ENCODE measurements at places on chromosomes 5 and 9. TPM values are rescaled to one million over a fixed set of nuclear protein-coding genes. Genes with fewer than 3 reads are reported as not detected.

The C9 gene
- total RNA-seq: not detected

The FOXD4 gene
- 0.77 TPM for total RNA-seq

The SMAD5 gene
- total RNA-seq: 82.6 TPM

The MYOT gene
- total RNA-seq: not detected

The KCNV2 gene
- total RNA-seq: not detected

The GABRG2 gene
- 2.8 TPM for total RNA-seq

GRCh38 chr5:10229306-10230048, 20.2 kb downstream of the ATPSCKMT start:
- no peaks in the 10 kb centered on the region for H3K27me3 ChIP-seq
- no peak for DNase-seq
- H3K36me3 ChIP-seq: peaks cover 20% of the 10 kb centered on the region
- no peaks in the 10 kb centered on the region for H3K4me1 ChIP-seq
- H3K4me3 ChIP-seq: no peak overlapping the region

DNA sequence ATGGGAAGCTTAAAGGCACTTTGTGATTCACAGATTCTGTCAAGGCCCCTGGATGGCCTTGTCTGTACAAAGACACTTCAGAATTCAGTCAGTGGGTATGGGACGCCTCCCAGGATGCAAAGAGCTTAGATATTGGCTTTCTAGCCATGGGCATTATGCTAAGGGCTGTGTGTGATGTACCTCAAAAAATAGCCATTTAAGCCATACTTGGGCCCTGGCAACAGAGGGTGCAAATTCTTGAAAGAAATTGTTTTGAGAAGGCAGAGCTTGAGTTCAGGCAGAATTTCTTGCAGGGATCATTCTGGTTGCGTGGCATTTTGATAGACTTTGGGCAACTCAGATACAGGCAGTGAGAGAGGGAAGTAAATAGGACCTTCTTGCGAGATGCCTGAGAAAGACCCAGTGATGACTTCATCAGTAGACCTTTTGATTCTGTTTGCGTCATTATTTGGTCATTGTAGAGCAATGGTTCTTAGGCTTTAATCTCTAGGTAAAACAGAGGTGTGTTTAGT, 3.9 kb downstream of the CYFIP2 start:
- H3K27me3 ChIP-seq: no peaks in the 10 kb centered on the region
- H3K4me1 ChIP-seq: peaks cover 34% of the 10 kb centered on the region
- H3K27ac ChIP-seq: no peak overlapping the region
- H3K4me3 ChIP-seq: peak overlapping the region; percentile 10

DNA sequence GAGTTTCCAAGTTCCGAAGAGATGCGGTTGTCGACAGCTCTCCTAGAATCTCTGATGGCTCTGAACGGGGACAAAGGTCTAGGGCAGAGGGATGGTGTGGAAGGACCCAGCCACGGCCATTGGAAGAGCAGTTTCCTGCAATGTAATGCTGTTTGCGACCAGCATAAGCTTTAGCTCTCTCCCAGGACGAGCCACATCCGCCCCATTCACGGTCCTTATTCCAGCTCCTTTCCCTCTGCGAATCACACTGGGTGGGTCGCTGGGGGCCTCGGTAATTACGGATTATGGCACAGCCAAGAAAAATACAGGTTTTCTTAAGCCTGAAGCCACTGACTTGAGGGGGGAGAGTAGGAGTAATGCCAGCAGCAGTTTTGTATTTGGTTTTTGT, 22.7 kb downstream of the ANXA2R start:
- H3K27me3 ChIP-seq: peaks cover 73% of the 10 kb centered on the region
- peak overlapping the region; percentile 88 for H3K27ac ChIP-seq
- no peak for DNase-seq
- H3K36me3 ChIP-seq: no peaks in the 10 kb centered on the region

DNA sequence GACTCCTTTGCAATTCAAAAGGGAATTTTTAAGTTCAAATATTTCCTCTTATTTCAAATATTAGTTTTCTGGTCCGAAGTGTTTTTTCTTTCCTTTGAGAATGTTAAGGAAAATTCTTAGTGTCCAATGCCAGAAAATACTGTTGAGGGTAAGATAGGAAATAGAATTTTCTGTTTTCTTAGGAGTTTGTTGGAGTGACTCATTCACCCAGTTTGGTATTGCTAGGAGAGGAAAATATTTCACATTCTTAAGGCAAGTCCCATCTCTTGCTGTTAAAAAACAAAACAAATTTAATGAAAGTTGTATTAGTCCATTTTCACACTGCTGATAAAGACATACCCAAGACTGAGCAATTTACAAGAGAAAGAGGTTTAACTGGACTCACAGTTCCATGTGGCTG, 349.2 kb upstream of the ADAMTSL1 start:
- no peak overlapping the region for H3K4me3 ChIP-seq
- H3K4me1 ChIP-seq: peaks cover 5% of the 10 kb centered on the region
- H3K27me3 ChIP-seq: no peaks in the 10 kb centered on the region
- H3K36me3 ChIP-seq: no peaks in the 10 kb centered on the region
- DNase-seq: no peak

DNA sequence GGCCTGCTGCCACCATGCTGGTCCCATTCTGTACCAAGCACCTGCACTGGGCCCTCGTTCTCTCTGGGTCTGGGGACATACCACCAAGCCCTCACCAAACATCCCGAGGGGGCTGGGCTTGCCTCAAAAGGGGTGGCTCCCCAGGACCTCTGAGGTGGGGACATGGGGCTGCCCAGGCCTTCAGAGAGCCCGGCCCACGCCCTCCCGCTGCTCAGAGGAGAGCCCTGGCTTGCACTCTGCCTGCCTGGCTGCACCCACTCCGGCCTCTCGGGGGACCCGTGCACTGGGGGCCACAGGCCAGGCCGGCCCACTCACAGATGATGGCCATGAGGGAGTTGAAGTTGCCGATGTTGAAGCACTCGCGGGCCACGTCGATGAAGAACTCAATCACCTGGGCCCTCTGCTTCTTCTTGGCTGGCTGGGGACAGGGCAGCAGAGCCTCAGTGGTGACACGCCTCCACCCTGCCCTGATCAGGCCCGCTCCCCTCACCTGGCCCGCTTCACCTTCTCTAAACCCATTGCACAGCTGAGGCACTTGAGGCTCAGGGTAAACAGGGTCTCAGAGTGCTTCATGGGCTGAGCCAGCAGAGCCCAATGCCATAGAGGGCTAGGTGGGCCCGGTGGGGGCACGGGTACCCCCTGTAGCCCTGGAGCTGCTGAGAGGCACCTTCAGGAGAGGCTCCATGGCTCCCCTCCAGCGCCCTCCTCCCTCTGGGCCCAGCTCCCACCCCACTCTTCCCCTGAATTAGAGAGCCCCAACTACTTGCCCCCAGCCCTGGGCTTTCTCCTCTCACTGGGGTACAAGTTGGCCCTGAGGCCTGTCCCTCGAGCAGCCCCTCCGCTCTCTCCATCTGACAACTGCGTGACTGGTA, 47.7 kb upstream of the RNF130 start:
- no peaks in the 10 kb centered on the region for H3K36me3 ChIP-seq
- H3K27ac ChIP-seq: no peak overlapping the region
- H3K4me1 ChIP-seq: peaks cover 27% of the 10 kb centered on the region
- H3K27me3 ChIP-seq: no peaks in the 10 kb centered on the region

DNA sequence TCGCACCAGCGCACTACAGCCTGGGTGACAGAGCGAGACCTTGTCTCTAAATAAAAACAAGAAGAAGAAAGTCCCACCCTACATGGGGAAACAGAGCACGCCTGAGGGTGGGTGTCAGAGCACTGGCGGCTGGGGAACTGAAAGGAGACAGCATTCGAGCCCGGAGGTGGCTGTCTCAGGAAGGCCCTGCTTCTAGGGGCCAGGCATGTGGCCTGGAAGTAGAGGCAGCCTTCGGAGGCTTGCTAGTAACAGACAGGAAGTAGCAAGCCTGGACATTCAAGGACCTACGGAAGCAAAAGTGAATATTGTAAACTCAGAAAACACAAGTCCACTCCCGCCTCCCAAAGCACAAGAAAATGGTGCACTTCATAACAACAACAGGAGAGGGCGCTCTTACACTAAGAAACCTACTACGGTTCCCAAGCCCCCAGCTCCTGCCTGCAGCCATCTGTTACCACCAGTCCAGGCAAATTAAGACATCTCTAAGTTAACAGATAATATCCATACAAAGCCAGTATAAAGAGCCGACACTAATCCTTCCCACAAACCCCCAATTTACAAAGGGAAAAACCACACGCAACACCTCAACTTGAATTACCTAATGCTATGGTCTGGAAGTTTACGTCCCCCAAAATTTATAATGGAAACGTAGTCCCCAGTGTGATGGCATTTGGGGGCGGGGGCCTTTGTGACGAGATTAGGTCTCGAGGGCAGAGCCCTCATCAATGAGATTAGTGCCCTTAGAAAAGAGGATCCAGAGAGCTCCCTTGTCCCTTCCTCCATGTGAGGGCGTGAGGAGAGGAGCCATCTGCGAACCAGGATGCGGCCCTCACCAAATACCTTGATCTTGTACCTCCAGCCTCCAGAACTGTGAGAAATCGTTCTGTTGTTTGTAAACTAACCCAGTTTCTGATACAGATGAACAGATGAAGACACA, 7.7 kb downstream of the RASGEF1C start:
- no peak overlapping the region for H3K4me3 ChIP-seq
- H3K4me1 ChIP-seq: no peaks in the 10 kb centered on the region
- no peak overlapping the region for H3K27ac ChIP-seq
- H3K27me3 ChIP-seq: no peaks in the 10 kb centered on the region

DNA sequence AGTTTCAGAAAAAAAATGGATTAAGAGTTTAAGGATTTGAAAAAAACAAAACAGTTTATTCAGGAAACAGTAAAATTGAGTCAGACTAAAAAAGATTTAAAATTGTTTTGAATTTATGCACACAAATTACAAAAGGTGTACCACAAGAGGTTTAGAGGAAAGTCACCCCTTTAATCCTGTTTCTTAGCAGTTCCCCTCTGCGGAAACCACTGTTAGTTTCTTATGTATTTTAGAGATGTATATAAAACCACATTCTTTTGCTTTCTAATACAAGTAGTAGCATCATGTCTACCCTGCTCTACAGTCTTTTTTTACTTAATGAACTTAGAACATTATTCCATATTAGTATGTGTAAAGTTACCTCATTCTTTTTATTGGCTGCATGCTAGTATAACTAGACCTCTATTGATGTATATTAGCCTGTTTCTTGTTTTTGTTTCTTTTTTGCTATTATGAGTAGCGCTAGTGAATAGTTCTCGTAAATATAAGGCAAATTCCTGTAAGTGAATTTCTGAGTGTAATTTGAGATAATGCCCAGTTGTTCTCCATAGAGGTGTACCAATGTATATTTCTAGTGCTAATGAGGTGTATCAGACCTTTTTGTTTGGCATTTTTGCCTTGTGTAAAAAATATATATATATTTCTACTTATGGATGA, 20.0 kb downstream of the GPBP1 start:
- no peak for DNase-seq
- peaks cover 12% of the 10 kb centered on the region for H3K4me1 ChIP-seq

DNA sequence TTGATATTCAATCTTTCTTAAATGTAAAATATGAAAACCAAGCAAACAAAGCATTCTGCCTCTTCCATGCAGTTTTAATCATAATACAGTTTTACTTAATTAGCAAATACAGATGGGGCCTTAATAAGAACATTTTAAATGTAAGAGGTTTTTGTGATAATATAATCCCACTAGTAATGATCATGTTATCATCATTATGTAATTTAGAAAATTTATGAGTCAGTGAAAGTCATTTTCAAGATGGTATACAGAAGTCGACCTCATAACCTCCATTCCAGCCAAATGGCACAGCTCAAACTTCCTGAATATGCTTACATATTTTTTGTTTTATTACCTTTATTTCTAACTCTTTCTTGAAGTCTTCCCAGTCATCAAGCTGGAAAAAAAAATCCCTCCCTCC, 102.2 kb upstream of the GNA14 start:
- no peaks in the 10 kb centered on the region for H3K27me3 ChIP-seq
- H3K4me1 ChIP-seq: peaks cover 7% of the 10 kb centered on the region
- H3K27ac ChIP-seq: no peak overlapping the region
- DNase-seq: no peak
- H3K36me3 ChIP-seq: peaks cover 10% of the 10 kb centered on the region
- no peak overlapping the region for H3K4me3 ChIP-seq

GRCh38 chr9:23682891-23683431, 143.1 kb downstream of the ELAVL2 start:
- H3K4me3 ChIP-seq: no peak overlapping the region
- H3K27ac ChIP-seq: no peak overlapping the region
- peaks cover 14% of the 10 kb centered on the region for H3K4me1 ChIP-seq
- H3K27me3 ChIP-seq: no peaks in the 10 kb centered on the region

DNA sequence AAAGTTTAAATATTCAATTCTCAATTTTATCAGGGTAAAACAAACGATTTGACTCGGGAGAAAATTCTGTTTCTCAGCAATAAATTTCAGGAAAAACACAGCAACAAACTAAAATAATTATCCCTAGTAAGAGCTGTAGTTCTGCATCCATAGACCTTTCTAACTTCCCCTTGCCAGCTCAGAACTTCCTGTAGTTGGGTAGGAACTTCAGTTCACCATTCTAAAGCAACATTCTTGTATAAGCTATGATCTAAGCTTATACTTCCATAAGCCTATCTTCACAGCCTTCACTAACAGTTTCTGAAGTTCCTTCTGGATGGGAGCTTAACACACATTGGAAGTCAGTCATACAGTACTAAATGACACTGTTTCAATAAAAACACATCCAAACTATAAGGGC, 96.6 kb downstream of the UBAP2 start:
- H3K27ac ChIP-seq: no peak overlapping the region
- H3K36me3 ChIP-seq: peaks cover 13% of the 10 kb centered on the region
- H3K27me3 ChIP-seq: no peaks in the 10 kb centered on the region
- H3K4me3 ChIP-seq: no peak overlapping the region
- H3K4me1 ChIP-seq: no peaks in the 10 kb centered on the region

DNA sequence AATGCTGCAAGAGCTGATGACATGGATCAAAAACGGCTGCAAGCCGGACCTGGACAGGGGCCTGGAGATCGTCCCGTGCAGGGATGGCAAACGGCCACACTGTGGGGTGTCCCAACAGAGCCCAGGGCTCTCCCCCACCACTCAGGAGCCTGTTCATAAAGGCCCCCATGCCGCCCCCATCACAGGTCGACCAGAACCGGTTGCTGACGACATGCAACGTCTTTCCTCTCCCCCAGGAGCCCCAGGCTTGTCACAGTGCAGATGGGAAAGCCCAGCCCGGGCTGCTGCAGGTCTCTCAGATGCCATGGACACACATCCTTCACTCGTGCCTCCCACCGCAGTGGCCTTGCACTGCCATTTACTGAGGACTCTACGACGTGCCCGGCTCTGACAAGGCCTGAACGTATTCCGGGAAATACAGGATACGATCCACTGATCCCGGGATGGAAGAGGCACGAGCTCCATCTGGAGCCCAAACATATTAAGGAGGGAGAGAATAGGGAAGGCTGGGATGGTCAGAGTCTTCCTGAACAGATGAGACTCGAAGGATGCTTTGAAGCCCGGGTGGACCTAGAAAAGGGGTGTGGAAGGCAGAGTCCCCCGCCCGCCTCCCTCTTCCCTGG, 76.5 kb upstream of the SARDH start:
- H3K27me3 ChIP-seq: no peaks in the 10 kb centered on the region
- peaks cover 9% of the 10 kb centered on the region for H3K36me3 ChIP-seq
- H3K4me1 ChIP-seq: no peaks in the 10 kb centered on the region
- no peak overlapping the region for H3K4me3 ChIP-seq
- DNase-seq: no peak
- no peak overlapping the region for H3K27ac ChIP-seq

- H3K4me3 ChIP-seq: peak overlapping the region; percentile 72
- peaks cover 3% of the 10 kb centered on the region for H3K27me3 ChIP-seq
- no peak overlapping the region for H3K27ac ChIP-seq
- peaks cover 10% of the 10 kb centered on the region for H3K4me1 ChIP-seq
- no peak for DNase-seq
- no peaks in the 10 kb centered on the region for H3K36me3 ChIP-seq
Observed at GRCh38 chr9:133509179-133510083, 15.3 kb downstream of the MYMK start.
